ENCODE measurements at places on chromosomes 2 and 18. TPM values are rescaled to one million over a fixed set of nuclear protein-coding genes. Genes with fewer than 3 reads are reported as not detected.

DNA sequence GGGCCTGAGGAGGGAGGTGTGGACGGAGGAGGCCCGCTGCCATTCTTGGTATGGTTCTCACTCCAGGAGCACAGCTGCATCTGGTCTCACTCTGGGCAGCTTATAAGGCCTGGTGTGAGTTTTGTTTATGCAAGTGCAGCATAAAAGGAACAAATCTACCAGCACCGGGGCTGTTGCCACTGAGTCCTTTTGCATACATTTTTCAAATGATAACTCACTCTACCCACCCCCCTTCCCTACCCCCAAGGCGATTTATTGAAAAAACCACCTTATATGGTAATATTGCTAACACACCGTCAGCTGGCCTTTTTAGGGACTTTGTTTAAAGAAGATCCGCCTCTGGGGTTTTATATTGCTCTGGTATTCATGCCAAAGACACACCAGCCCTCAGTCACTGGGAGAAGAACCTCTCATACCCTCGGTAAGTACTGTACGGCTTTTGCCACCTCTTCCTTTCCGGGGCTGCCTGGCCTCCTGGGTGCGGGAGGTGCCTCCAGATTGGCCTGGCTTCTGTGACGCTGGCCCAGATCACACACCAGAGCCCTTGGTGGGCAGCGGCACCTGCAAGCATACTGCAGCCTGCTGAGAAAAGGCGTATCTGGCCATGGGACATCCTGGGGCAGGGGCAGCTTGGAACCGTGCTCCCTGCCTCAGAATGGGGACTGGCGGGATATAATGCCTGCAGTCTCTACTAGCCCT lies at the start of gene ACTG2:
Gene ACTG2, plus strand, starts transcription at position 378 of the 699 bp plus-strand sequence. CDS start 8,304 bp downstream, outside the sequence.
- H3K27ac ChIP-seq = peak within 1 kb of the TSS; percentile 80
- H3K36me3 ChIP-seq = no peaks in the 10 kb centered on the region
- DNase-seq = no peak
- no peaks in the 10 kb centered on the region for H3K27me3 ChIP-seq
- no peaks in the 10 kb centered on the region for H3K4me1 ChIP-seq
- H3K4me3 ChIP-seq = peak within 1 kb of the TSS; percentile 29

GRCh38 chr2:219643788-219644398 lies 16.5 kb downstream of the SLC4A3 start:
- H3K4me3 ChIP-seq = no peak overlapping the region
- DNase-seq = no peak
- no peaks in the 10 kb centered on the region for H3K27me3 ChIP-seq
- H3K36me3 ChIP-seq = no peaks in the 10 kb centered on the region
- H3K4me1 ChIP-seq = peaks cover 4% of the 10 kb centered on the region
- H3K27ac ChIP-seq = no peak overlapping the region

- H3K36me3 ChIP-seq = no peaks in the 10 kb centered on the region
- no peak overlapping the region for H3K4me3 ChIP-seq
- no peaks in the 10 kb centered on the region for H3K4me1 ChIP-seq
- H3K27ac ChIP-seq = no peak overlapping the region
- no peak for DNase-seq
Observed at GRCh38 chr2:167575276-167575675, 672.1 kb downstream of the STK39 start.

MAP3K19 gene
- total RNA-seq = not detected

GRCh38 chr2:97766567-97766966 lies 53.2 kb downstream of the ZAP70 start:
- DNase-seq = no peak
- H3K27me3 ChIP-seq = no peaks in the 10 kb centered on the region
- H3K4me1 ChIP-seq = no peaks in the 10 kb centered on the region
- H3K36me3 ChIP-seq = peaks cover 7% of the 10 kb centered on the region

- H3K36me3 ChIP-seq = no peaks in the 10 kb centered on the region
- H3K4me3 ChIP-seq = no peak overlapping the region
- no peak overlapping the region for H3K27ac ChIP-seq
- H3K4me1 ChIP-seq = no peaks in the 10 kb centered on the region
Observed at GRCh38 chr2:39128919-39129391, 8.1 kb upstream of the SOS1 start.
